ENCODE measurements at places on chromosomes 1 and 21.

DNA sequence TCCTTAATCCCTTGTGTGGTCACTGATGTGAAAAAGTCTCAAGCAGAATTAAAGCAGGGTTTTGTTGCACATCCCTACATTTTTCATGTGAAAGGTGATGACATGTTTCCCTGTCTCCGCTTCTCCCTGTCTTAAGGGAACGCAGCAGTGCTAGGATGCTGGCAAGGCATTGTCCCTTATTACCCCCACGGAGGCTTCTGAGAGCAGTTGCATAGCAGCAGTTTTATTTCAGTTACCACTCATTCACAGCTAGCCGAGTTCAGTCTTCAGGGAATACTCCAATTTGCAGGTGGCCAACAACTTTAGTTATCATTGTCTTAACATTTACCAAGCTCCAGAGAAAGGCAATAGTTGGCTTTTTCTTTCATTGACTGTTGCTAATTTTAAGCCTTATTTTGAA lies 89.1 kb downstream of the CLEC20A start:
- no peak for DNase-seq

- no peak for DNase-seq
These were observed 9.3 kb upstream of the LORICRIN start for GRCh38 chr1:153250166-153250565.

DNA sequence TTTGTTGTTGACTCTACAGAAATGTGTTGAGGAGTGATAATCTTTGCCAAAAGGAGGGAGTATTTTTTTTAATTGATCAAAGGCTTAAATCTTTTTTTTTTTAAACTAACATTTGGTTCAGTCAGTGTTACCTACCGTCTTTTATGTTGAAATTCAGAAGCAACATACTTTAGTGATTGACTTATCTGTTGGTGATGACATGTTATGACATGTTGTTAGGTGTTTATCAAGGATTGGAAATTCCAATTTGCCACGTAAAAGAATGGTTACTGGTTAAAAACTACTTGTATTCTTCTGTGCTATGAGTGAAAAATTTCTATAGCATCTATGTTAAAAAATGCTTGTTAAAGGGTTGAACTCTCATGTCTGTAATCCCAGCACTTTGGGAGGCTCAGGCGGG lies 61.2 kb downstream of the DNM3 start:
- DNase-seq: no peak

GRCh38 chr1:159938211-159938852 lies 7.1 kb downstream of the IGSF9 start:
- DNase-seq: no peak

DNA sequence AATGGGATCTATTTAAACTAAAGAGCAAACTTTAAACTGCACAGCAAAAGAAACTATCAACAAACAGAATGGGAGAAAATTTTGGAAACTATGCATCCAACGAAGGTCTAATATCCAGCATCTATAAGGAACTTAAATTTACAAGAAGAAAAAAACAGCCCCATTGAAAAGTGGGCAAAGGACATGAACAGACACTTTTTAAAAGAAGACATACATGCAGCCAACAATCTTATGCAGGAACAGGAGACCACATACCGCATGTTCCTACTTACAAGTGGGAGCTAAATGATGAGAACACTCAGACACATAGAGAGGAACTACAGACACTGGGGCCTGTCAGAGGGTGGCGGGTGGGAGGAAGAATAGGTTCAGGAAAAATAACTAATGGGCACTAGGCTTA lies 149.6 kb downstream of the RPS6KC1 start:
- no peak for DNase-seq

DNA sequence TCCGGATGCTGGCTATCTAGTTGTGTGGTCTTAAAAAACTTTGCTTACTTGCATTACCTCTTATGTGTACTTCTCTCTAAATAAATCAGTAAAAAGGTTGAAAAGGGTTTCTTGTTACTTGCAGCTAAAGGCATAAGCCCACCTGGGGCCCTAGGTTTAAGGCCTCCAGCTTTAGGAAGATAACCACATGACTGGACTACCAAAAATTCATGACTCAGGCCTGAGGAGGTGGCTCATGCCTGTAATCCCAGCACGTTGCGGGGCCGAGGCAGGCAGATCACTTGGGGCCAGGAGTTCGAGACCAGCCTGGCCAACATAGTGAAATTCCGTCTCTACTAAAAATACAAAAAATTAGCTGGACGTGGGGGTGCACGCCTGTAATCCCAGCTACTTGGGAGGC lies 142.9 kb downstream of the APP start:
- DNase-seq: no peak

DNA sequence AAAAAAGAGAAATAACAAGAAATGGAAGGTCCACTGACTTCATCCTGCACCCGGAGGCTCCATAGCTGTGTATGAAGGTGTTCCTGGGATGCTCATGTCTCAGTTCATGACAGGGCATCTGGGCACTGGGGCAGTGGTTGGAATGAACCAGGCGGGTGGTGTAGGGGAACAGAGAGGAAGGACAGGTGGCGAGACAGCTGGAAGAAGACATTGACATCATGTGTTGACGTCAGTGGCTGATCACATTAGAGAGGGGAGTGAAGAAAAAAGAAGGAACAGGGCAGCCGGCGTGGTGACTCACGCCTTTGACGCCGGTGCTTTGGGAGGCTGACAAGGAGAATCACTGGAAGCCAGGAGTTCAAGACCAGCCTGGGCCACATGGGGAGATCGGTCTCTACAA lies 50.1 kb downstream of the HUNK start:
- no peak for DNase-seq

DNA sequence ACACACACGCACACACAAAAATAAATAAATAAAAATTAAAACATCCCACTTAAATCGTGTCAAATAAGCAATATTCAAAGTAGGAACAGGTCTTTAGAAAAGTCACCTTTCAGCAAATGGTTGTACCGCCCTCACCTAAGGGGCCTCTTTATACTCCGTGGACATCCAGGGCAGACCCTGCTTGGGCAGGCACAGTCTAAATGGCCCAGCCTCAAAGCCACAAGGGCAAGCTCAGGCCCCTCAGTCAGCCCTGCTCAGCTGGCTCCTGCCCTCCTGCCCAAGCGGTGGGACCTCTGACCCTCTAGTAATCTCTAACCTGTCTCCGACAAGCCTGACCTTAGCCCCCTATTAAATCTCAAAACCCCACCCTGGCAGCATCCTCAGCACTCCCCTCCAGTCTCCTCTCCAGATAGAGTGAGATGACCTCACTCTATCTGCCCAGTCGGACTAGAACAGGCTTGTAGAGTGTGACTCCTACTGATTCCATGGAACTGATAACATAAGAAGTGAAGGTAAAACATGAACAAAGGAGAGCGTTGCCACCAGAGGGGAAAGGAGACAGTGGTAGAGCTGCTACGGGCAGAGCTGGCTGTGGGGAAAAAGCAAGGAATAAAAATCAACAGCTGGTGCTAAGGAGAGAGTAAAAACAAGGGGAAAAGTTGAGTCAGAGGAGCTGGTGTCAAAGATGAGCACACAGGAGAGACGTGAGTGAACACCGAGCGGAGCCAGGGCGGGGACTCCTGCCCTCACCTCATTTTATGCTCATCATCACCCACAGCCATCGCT lies 36.0 kb downstream of the SIPA1L2 start:
- DNase-seq: no peak

GRCh38 chr21:31744182-31744800 lies 12.4 kb upstream of the SCAF4 start:
- DNase-seq: no peak

- no peak for DNase-seq
These were observed 6.9 kb downstream of the COL11A1 start for GRCh38 chr1:103101399-103101798.

GRCh38 chr1:95287825-95288224 lies 53.8 kb downstream of the RWDD3 start:
- DNase-seq: no peak

- no peak for DNase-seq
These were observed 24.9 kb downstream of the NID1 start for GRCh38 chr1:236039740-236040685.

DNA sequence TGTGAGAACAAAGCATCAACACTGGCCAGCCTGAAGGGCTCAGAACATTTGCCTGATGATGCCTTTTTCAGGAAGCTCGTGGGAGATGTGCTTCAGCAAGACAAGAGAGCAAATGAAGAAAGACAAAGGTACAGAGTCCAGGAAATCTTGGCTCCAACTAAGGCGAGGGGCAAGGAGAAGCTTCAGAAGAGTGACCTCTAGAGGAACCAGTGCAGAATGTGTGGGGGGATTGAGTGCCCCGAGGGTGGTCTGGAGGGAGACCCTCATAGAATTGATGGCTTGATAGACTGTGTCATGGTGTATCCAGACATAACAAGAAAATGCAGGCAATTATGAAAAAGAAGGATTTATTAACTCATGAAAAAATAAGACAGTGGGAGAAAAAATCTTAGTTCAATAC lies 15.3 kb upstream of the NLRP3 start:
- DNase-seq: no peak

Measured in esophagus squamous epithelium (tissue), 5 donors.